ENCODE measurements at places on chromosomes 5 and 9. TPM values are rescaled to one million over a fixed set of nuclear protein-coding genes. Genes with fewer than 3 reads are reported as not detected.

Gene NOTCH1
- 80.2 TPM for total RNA-seq

DNA sequence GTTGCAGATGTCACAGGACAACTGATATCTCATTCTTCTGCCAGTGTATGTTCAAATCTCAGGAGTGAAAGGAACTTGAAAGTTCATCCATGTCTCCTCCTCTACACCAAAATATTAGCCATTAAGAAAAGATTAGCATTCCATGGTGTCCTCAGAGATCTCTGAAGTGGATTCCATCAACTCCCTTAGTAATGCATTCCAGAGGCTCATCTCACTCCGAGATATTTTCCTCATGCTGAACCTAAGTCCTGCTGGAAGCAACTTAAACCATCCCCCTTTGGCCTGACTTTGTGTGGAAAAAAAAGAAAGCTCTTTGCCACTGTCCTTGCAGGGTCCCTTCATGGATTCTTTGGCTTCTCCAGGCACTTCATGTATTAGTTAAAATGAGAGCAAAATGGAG is 155.7 kb upstream of the ZNF462 start:
- H3K36me3 ChIP-seq = no peaks in the 10 kb centered on the region
- no peak overlapping the region for H3K27ac ChIP-seq
- H3K4me1 ChIP-seq = no peaks in the 10 kb centered on the region

GRCh38 chr5:138789771-138790242 is 36.6 kb downstream of the CTNNA1 start:
- peak; percentile 10 for DNase-seq
- peaks cover 16% of the 10 kb centered on the region for H3K4me1 ChIP-seq
- no peaks in the 10 kb centered on the region for H3K36me3 ChIP-seq
- no peak overlapping the region for H3K27ac ChIP-seq
- H3K4me3 ChIP-seq = no peak overlapping the region

DNA sequence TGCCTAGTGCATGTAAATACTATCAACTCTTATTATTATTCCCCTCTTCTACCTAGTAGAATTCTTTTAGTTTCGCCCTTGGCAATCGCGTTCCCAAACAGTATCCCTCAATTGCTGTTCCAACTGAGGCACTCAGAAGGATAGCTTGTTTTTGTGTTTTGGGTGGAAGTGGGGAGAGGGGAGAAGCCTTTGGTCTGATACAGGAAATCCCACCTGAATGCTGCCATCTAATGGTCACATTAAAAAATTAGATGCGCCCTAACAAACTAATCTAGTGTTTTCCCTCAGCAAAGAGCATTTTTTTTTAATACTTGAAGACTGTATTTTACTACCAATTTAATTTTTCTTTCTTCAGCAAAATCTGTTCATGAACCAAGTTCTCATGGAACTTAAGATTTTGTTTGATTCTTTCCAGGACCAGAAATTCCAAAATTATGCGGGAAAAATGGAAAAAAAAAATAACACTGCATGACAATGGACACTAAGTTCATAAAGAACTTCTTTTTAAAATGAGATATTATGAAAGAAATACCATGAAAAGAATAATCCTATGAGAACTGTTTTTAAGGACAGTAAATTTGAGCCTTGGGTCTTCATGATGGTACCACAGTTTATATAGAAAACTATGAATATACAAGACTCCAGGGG is 22.2 kb upstream of the GLDC start:
- H3K4me1 ChIP-seq = peaks cover 2% of the 10 kb centered on the region
- no peak overlapping the region for H3K27ac ChIP-seq
- DNase-seq = no peak
- no peaks in the 10 kb centered on the region for H3K36me3 ChIP-seq
- H3K27me3 ChIP-seq = no peaks in the 10 kb centered on the region
- no peak overlapping the region for H3K4me3 ChIP-seq

GRCh38 chr5:173953528-173954090 is 35.4 kb upstream of the C5orf47 start:
- no peak overlapping the region for H3K27ac ChIP-seq
- H3K36me3 ChIP-seq = peaks cover 12% of the 10 kb centered on the region
- H3K4me1 ChIP-seq = no peaks in the 10 kb centered on the region
- no peaks in the 10 kb centered on the region for H3K27me3 ChIP-seq

DNA sequence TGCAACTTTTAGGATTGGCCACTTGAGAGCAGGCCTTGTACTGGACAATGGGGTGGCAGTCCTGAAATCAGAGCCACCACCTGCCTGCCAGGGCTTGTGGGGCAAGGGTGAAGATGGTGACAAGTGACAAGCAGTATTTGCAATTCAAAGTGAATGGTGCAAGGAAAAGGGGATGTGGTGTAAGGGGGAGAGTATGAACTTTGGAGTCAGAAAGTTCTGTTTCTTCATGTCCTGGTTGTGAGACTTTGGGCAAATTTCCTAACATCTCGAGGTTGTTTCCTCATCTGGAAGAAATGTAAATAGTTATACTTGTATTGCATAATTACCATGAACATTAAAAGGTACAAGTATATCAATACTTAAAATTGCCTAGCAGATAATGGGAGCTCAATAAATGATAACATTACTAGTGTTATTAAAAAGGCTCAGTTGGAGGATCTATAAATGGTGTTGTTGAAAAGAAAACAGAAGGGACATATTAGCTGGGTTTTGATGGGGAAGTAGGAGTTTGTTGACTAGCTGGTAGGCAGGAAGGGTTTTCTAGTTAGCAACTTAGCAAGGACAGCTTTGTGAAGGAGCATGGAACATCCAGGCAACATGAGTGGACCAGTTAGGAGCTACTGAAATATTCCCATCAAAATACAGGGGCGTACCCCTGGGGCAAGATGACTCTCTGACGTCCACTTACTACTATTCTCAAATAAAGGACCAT is 21.3 kb upstream of the MEGF9 start:
- DNase-seq = no peak
- H3K36me3 ChIP-seq = no peaks in the 10 kb centered on the region
- H3K27ac ChIP-seq = no peak overlapping the region
- no peaks in the 10 kb centered on the region for H3K27me3 ChIP-seq
- no peaks in the 10 kb centered on the region for H3K4me1 ChIP-seq

DNA sequence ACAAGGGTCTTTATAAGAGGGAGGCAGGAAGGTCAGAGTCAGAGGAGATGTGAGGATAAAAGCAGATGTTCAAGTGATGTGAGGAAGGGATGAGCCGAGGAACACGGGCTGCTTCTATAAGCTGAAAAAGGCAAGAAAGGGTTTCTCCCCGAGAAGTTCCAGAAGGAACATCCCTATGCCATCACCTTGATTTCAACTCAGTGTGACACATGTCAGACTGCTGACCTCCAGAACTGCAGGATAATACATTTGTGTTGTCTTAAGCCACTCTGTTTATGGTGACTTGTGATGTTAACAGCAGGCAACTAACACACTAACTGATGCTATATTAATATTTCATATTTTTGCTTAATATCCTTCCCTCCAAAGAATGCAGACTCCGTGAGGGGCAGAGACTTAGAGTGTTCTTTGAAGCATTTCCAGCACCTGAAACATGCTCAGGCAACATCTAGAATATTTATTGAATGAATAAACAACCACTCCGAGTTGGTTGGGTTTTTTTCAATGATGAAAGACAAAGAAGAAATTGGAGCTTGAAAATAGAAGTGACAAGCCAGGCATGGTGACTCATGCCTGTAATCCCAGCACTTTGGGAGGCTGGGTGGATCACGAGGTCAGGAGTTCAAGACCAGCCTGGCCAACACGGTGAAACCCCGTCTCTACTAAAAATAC is 77.6 kb upstream of the ADRA1B start:
- H3K27me3 ChIP-seq = peaks cover 4% of the 10 kb centered on the region
- H3K36me3 ChIP-seq = no peaks in the 10 kb centered on the region
- H3K27ac ChIP-seq = no peak overlapping the region
- H3K4me3 ChIP-seq = no peak overlapping the region

DNA sequence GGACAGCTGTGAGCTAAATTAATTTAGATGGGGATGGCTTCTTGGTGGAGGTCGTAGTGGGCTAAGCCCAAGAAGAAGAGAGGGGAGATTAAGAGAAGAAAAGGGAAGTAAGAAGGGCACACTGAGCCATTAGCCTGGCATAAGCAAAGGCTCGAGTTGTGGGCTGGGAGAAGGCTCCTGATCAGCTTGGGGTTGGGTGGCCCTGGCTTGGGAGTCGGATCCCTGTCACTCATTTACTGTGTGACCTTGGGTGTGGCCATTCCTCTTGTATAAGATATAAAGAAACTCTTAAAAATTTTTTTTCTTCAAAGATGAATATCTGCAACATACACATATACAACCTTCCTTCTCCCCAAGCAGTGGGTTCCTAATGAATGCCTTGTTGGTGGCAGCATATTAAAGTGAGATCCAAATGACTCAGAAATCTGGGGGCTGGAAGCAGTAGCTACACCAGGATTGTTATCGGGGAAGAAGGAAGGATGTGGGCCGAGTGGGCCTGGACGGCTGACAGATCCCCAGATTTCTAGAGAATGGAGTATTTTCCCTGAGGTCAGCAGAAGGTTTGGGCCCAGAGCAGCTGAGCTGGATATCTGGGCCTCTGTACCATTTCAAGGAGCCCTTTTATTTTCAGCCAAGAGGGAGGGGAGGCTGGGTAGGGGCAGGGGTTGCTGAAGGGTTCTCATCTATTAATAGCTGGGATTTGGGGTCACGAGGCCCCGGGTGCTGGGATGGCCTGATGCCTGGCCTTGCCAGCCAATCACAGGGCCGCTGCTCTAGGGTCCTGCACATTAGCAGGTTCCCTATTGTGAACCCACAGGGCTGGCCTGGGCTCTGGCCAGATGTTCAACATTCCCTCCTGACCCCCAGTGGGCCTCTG is 52.1 kb downstream of the PPARGC1B start:
- peaks cover 17% of the 10 kb centered on the region for H3K36me3 ChIP-seq
- no peak overlapping the region for H3K4me3 ChIP-seq
- H3K27me3 ChIP-seq = no peaks in the 10 kb centered on the region
- H3K27ac ChIP-seq = no peak overlapping the region
- peaks cover 7% of the 10 kb centered on the region for H3K4me1 ChIP-seq

- H3K27ac ChIP-seq = no peak overlapping the region
- no peak overlapping the region for H3K4me3 ChIP-seq
- H3K4me1 ChIP-seq = no peaks in the 10 kb centered on the region
- DNase-seq = no peak
Observed at GRCh38 chr9:34540827-34541226, 18.0 kb upstream of the ENHO start.

DNA sequence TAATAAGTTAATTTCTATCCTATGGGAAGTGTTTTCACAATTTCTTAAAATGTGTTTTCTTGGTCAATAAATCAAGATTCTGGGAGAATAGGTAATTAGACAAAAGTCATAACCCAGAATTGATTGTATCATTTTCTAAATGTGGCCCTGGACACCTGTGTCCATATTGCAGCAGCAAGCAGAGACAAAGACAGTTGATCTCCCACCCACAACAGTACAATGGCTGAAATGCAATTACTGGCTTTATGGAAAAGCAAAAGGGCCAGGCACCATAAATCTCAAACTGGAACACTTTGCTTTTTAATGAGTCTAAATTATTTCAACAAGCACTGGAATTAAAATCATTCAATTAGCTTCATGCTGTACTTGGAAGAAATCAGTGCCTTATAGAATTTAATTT is 157.2 kb downstream of the ESM1 start:
- H3K4me3 ChIP-seq = no peak overlapping the region
- H3K27me3 ChIP-seq = no peaks in the 10 kb centered on the region
- no peak overlapping the region for H3K27ac ChIP-seq
- H3K36me3 ChIP-seq = no peaks in the 10 kb centered on the region

DNA sequence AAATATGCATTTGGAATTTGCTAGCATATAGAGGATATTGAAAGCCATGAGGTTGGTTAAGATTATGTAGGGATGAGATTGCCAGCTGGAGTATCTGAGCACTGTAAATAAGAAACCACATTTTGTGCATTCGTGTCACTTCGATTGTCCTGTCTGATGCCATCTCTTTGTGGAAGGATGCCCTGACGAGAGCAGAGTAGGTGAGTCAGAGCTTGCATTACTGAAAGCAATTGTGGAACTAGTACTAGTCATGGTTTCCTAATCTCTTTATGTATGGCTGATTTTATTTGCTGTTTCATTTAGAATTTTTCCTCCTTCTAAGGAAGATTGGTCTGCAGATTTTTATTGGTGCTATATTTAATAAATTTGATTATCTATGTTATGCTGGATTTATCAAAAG is 14.5 kb upstream of the TAS2R1 start:
- no peak overlapping the region for H3K27ac ChIP-seq
- H3K36me3 ChIP-seq = no peaks in the 10 kb centered on the region
- no peak for DNase-seq
- H3K4me3 ChIP-seq = no peak overlapping the region
- H3K4me1 ChIP-seq = no peaks in the 10 kb centered on the region

Gene TMEM171
- total RNA-seq = not detected

Gene SPINK1
- total RNA-seq = not detected

DNA sequence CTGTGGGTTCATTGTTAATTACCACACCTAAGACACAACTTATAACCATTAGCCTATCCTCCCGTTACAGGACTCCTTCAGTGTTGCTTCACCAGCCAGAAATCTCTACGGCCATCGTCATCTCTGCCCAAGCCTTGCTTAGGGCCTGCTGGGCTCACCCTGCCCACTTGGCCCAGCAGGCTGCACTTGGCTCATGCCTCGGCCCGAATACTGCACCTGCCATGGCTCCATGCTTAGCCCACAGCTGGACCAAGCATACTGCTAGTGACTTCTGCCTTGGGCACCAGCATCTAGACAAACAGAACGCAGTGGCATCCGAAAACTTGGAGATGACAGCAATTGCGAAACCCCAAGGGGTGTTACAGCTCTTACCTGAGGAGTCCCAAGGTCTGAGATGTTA is 2336.0 kb upstream of the ACO1 start:
- no peak overlapping the region for H3K27ac ChIP-seq
- no peaks in the 10 kb centered on the region for H3K36me3 ChIP-seq
- no peak overlapping the region for H3K4me3 ChIP-seq
- no peaks in the 10 kb centered on the region for H3K27me3 ChIP-seq

DNA sequence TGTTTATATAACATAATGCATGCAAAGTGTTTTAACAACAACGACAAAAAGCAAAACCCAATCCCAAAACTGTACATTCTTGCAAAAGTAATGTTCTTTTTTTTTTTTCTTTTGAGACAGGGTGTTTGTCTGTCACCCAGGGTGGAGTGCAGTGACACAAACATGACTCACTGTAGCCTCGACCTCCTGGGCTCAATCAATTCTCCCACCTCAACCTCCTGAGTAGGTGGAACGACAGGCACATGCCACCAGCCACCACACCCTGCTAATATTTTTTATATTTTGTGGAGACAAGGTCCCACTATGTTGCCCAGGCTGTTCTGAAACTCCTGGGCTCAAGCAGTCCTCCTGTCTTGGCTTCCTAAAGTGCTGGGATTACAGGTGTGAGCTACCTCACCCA is 13.6 kb upstream of the HAVCR1 start:
- H3K4me3 ChIP-seq = no peak overlapping the region
- no peak overlapping the region for H3K27ac ChIP-seq
- no peak for DNase-seq
- H3K36me3 ChIP-seq = no peaks in the 10 kb centered on the region

- no peaks in the 10 kb centered on the region for H3K4me1 ChIP-seq
- H3K27ac ChIP-seq = no peak overlapping the region
- H3K4me3 ChIP-seq = no peak overlapping the region
- H3K27me3 ChIP-seq = no peaks in the 10 kb centered on the region
Observed at GRCh38 chr9:134811673-134812342, 68.8 kb upstream of the FCN2 start.

All from activated naive CD4-positive, alpha-beta T cell treated with anti-CD3 and anti-CD28 coated beads for 36 hours (primary cell).